ENCODE measurements at places on chromosomes 4 and X.

- no peak for DNase-seq
Observed at GRCh38 chr4:160894809-160895208, 1269.0 kb downstream of the FSTL5 start.

DNA sequence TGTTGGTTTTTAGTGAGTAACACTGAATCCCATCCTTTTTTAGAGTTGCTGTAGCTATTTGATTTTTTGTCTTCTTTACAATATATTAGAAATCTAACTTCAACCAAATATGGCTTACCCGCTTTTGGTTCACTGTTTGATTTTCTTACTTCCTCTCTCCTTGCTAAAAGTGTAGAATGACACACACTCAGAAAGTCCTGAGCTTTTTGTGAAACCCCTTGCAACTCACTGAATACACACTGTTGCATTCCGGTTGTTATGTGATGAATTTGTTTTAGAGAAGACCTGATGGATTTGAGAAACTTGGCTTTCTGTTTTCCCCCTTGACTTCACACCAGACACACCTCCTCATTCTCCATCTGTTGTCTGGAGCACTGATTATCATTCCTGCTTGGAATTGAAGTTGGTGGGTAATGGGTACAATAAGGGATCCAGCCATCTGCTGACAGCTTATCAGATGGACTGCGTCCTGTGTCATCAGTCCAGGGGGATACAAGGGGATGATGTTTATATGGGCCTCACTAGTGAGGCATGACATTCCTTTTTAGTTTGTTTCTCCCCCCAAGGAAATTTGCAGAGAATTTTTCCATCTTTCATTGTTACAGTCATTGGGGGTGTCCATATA, 5.2 kb downstream of the TMEM164 start:
- DNase-seq, result no peak

GRCh38 chr4:4761128-4761982, 98.1 kb upstream of the MSX1 start:
- DNase-seq, result no peak

DNA sequence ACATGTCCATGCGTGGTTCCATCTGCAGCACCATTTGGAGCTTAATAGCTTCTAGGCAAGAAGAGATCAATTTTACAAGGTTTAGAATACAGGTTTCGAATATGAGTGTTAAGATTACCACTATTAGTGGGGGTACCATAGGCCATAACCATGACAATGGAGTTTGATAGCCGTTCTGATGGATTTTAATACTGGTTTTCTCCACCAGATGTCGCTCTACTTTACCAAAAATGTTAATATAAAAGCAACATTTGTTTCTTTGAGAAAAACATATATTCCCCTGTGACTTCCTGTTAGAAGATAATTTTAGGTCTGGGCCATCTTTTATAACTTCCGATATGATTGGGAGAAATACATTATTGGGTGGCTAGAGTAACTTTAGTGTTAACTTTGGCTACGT, 499.7 kb upstream of the POU3F4 start:
- DNase-seq, result no peak

DNA sequence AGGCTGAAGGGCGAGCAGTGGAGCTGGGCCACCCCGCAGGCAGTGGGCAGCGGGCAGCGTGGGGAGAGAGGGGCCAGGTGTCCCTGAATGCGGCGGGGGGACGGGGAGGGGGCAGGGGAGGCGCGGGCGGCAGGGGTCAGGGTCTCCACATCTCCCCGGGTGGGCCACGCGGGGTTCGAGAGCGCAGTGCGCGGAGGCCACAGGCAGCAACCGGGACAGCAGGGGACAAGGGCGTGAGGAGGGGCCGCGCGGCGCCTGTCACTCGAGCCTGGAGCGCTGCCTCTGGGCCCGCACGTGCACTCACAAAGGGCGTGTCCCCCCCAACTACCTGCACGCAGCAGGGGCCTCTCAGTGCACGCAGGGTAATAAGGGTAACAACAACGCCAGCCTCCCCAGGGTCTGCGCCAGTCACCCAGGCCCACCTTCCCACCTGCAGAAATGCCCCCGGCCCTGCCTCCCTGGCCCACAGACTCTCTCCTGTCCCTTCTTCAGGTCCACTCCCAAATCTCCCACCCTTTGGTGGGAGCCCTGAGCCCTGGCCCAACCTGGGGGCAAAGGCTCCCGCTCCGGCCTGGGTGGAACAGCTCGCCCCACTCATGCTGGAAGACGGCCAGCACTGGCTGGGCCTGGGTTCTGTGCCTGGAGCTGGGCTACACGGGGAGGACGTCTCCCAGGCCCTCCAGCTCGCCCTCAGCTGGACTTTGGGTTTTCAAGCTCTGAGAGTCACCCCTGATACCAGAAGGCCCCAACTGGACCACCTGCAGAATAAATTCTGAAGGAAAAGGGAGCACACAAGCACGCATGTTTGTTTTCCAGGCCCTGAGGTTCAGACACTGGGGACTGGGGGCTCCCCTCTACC, 53.2 kb downstream of the ZFYVE28 start:
- no peak for DNase-seq

DNA sequence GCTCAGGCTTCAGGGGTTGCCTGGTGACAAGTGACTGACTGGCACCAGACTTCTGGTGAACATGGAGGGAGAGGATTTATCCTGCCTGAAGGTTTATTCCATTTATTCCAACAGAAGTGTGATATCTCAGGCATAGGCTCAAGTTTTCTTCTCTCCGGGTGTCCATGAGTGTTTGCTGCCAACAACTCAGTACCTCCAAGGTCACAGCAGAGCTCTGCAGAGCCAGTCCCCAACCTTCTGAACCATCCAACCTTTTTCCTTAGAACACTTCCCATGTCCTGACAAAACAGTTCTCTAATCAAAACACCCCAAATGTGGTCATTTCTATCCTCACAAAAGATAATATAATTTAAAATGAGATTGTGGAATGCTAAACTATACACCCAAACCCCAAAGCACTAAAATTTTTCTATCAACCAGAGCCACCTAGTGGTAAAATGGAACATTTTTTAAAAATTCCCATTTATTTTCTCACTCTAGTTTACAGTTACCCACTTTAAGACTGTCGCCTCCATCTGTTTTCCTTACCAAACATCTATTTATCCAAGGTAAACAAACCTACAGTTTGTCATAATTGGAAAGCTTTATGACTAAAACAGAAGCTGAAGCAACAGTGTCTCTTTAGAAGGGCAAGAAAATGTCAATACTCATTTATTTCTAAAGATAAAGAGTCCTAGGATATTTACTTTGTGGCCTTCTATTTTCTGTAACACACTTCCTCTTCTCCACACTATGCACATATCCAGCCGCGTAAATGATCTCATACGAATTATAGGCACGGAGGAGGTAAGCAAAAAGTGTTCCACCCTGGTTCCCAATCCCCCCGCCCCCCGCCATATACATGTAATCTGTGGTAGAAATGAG, 39.5 kb downstream of the TMEM154 start:
- no peak for DNase-seq

DNA sequence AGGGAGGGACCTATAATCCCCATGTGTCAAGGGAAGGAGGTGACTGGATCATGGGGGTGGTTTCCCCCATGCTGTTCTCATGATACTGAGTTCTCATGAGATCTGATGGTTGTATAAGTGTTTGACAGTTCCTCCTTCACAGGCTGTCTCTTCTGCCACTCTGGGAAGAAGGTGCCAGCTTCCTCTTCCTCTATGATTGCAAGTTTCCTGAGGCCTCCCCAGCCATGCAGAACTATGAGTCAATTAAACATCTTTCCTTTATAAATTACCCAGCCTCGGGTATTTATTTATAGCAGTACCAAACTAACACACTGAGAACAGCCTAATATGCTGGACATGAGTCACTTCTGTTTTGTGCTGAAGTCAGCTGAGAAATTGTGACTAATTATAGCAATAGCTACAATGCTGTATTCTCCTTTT, 656.9 kb upstream of the CPEB2 start:
- DNase-seq, result no peak

- no peak for DNase-seq
Observed at GRCh38 chrX:2784026-2784425, 32.2 kb downstream of the XG start.

DNA sequence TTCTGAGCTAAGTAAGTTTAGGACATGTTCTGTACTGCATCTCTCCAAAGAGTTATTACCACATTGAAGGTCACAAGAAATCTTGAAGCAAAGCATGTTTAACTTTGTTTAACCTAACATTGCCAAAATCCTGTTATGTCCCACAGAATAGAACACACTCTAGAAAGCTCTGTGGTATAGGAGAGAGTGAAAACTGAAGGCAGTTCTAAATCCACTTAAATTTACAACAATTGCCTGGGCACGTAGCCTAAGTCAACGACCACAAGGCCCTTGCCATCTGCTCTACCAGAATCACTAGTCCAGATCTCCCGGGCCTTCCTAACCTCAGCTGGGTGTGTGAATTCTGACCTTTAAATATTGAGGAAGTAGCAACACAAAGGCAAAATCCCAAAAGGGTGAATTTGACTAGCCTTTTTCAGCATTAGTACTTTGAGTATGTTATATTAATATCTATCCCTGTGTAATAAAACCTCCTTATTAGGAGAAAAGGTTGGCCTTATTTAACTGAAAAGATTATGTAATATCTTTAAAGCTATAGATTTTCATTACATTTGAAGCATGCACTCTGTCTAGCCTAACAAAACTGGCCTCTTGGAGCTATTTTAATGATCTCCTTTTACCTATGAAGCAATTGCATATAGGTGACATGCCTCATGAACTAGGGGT, 4.5 kb upstream of the MAML3 start:
- DNase-seq, result no peak

DNA sequence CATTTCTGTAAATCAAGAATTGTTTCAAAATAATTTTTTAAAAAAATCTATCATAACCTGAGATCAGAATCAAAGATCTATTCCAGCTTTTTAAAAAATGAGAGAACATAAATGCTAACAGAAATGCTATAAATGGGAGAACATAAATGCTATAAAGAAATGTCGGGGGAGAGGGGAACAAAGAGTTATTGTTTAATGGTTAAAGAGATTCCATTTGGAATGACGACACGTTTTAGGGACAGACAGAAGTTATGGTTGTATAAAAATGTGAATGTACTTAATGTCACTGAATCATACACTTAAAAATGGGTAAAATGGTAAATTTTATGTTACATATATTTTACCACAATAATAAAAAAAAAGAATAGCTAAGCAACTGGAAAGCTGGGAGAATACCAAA, 127.1 kb downstream of the ATRX start:
- DNase-seq, result no peak

GRCh38 chr4:95507147-95507546, 41.6 kb downstream of the UNC5C start:
- no peak for DNase-seq

- DNase-seq, result no peak
Observed at GRCh38 chr4:72330381-72330780, 238.6 kb downstream of the ADAMTS3 start.

- no peak for DNase-seq
Observed at GRCh38 chr4:76611616-76612207, 176.7 kb downstream of the SHROOM3 start.

DNA sequence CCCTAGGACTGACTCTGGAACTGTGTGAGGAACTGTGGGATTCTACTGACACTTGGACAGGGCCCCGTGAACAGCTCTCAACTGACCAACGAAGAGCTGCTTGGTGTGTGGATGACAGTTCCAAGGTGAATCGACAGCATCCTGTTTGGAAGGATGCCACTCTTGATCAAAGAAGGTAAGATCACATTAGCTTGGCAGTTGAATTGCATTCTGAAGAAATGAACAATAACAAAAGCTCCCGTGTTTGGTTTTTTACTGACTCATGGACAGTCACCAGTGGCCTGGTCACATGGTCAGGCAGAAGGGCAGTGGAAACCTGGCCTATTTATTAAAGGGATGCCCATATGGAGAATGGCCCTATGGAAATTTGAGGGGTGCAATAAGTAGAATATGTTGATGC, 33.1 kb upstream of the GPR34 start:
- DNase-seq, result no peak

DNA sequence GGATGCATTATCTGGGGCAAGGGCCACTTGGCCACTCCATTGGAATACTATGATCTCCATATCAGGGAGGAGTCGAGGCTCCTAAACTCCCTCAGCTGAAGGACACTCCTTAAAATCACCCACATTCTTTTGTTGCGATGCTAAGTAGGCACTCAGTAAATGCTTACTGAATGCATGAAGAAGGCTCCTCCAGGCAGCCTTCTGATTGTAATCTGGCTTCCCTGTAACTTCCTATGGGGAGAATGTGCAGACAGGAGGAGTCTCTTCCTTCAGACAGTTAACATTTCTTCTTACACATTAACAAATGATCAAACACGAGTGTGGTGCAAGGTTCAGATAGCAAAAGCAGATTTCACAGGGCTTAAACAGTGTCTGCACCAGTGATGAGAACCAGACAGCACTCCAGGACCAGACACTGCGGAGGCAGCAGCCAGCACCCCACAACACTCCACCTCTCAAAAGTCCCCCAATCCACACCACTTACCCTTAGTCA, 21.4 kb upstream of the USO1 start:
- no peak for DNase-seq

GRCh38 chr4:48683784-48684666, 96.1 kb downstream of the FRYL start:
- no peak for DNase-seq

- no peak for DNase-seq
Observed at GRCh38 chrX:137198040-137198439, 164.2 kb upstream of the GPR101 start.

- DNase-seq, result no peak
Observed at GRCh38 chr4:121648516-121648915, 48.3 kb downstream of the ANXA5 start.

DNA sequence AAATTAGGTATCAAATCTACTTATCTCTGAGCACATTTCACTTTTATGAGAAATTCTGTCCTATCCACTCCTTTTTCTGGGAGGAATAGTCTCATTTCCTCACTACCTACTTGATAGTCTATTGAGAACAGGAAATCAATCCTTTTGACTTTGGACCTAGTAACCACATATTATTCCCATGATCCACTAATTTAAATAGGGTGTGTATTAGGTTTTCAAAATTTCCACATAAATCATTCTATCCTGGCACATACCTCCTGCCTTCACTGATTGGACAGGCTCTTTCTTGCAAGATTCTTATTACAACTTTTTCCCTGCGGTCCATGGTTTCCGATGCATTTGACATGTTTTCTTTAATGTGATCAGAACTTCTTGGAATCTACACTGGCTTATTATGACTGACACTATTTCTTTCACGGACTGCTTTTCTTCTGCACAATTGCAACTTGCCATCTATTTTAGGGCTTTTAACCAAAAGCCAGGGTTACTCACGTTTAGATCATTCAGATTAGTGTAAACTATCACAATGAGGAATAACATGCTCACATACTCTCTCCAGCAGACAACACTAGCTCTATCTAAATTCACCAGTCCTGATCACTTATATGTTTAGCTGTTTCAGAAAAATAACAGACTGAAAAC, 419.9 kb upstream of the SLIT2 start:
- no peak for DNase-seq

GRCh38 chrX:44903107-44903506, 30.1 kb downstream of the KDM6A start:
- peak; percentile 65 for DNase-seq

- no peak for DNase-seq
Observed at GRCh38 chr4:107682306-107682705, 37.7 kb downstream of the PAPSS1 start.

GRCh38 chr4:137378821-137379220, 153.5 kb downstream of the PCDH18 start:
- no peak for DNase-seq
